ENCODE measurements at places on chromosomes 6 and 20.

DNA sequence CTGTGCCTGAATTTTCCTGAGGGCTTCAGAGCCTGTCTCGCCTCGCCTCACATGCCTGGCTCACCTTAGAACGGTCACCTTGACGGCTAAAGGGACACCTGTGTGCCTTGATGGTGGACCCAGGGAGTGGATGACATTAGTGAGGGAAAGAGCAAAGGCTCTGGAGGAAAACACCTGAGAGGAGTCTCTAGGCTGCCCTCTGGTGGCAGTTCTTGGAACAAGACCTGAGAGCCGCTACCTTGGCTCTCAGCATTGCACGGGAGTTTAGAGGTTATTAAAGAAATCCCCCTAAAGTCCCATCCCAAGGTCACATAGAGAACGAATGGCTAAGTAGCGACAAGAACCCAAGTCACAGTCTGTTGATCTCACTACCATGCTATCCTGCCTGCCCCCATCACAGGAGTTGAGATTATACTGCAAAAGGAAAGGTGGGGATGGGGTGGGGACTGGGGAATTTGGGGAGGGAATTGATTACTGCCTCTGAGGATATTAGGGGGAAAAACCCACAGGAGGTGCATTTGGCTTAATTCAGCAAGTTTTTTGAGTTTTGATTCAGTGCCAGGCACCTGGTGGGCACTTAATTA, 7.9 kb upstream of the CDSN start:
- DNase-seq: peak; percentile 39

GRCh38 chr20:51286758-51287157, 255.8 kb downstream of the NFATC2 start:
- no peak for DNase-seq

DNA sequence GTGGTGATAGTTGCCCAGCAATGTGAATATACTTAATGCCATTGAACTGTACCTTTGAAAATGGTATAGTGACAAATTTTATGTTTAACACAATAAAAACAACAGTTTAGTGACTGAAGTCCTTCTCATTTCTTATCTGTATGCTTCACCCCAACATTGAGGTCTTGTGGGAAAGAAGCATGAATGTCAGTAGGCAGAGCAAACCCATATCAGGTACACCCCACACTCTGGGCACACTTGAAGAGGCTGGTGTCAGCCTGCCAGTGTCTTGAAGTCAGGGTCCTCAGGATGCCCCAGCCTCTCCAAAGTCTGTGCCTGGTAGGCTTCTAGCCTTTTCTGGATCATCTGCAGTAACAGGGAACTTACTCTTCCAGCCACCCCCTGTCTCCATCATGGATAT, 51.2 kb downstream of the CD164 start:
- DNase-seq: no peak

GRCh38 chr20:15799871-15800270, 773.4 kb downstream of the KIF16B start:
- peak; percentile 21 for DNase-seq

DNA sequence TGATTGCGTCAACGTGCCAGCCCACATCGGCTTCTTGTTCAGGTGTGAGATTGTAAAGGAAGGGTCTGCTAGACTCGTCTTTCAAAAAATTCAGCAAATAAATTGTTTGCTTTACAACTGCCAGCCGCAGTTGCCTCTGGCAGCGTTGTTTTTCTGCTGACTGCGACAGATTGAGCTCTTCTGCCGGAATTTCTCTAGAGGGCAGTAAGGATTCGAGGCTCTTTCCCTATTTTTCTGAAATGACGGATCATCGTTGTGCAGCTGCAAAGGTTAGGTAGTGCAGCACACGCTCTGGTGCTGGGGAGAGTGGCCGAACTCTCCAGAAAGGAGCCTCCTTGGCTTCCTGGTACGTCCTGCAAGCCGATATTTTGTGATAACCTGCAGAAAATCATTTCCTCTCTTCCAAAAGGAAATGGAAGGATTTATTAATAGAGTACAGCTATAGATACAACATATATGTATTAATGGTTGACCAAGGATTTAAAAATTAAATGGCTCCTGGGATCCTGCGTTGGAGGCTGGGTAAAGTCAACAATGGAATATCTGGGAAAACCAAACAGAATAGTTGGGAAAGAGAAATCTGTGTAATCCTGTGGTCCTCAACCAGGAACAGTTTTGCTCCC, 121.9 kb upstream of the ZFP64 start:
- peak; percentile 37 for DNase-seq

- peak; percentile 79 for DNase-seq
Observed at GRCh38 chr6:30725713-30726505, 5.8 kb downstream of the TUBB start.

- no peak for DNase-seq
Observed at GRCh38 chr6:128310451-128310850, 209.9 kb downstream of the PTPRK start.

- DNase-seq: peak; percentile 86
Observed at GRCh38 chr6:128723667-128724066, 159.3 kb upstream of the LAMA2 start.

DNA sequence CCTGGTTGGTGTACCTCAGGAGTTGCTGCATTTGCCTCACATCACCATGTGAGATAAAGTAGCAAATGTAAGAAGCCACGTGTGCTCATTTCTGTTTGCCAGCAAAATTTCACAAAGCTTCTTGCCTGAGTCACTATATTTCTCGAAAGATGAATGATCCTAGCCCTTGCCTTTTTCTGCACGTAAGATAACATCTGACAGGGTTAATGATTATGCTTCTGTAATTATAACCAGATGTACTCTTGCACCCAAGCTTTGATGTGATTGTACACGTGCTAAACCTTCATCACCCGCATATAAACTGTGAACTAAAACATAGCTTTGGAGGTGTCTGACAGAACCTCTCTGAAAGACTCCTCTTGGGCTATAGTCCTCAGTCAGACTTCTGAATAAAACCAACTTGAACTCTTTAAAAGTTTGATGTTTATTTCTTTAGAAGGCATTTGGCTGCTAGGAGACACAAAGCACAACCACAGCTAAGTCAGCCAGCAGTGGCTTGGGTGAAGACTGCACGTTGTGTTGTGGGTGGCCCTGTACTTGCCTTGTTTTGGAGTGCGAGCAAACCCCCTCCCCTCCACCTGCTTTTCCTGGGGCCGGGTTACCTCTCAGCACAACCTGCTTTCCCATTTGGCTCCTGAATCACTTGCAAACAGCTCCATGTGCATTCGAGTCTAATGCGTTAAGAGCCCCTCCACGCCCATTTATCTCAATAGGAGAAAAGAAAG, 19.3 kb downstream of the PROKR2 start:
- DNase-seq: no peak

DNA sequence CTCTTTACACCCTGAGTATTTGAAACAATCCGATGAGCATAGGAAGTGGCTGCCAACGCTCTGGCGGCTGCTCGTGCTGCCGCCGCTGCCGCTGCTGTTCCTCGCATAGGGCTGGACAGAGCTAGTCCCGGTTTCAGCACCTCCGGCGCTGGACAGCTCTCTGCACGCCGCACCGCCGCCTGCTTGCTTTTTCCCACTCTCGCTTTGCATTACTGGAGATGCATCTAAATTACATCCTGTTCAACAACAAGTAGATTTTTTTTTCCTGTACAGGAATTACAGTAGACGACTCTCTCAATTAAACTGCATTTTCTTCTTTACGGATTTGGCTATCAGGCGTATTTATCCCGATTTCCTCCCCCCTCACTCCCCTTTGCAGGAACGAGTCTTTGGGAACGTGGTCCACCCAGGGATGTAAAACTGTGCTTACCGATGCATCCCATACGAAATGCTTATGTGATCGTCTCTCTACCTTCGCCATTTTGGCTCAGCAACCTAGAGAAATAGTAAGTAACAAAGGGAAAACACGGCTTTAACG, 563.8 kb downstream of the LMBRD1 start:
- peak; percentile 73 for DNase-seq

DNA sequence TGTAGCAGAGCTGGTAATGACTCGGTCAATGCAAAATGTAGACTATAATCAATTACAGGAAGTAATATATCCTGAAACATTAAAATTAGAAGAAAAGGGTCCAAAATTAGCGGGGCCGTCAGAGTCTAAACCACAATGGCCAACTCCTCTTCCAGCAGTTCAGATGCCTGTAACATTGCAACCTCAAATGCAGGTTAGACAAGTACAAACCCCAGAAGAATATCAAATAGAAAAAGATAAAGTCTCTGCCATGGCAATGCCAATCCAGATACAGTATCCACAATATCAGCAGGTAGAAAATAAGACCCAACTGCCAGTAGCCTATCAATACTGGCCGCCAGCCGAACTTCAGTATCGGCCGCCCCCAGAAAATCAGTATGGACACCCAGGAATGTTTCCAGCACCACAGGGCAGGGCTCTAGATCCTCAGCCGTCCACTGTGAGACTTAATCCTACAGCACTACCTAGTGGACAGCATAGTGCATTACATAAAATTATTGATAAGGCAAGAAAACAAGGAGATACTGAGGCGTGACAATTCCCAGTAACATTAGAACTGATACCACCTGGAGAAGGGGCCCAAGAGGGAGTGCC, 158.4 kb downstream of the GPX5 start:
- DNase-seq: peak; percentile 42

GRCh38 chr6:23293653-23294052, 724.3 kb downstream of the HDGFL1 start:
- no peak for DNase-seq

DNA sequence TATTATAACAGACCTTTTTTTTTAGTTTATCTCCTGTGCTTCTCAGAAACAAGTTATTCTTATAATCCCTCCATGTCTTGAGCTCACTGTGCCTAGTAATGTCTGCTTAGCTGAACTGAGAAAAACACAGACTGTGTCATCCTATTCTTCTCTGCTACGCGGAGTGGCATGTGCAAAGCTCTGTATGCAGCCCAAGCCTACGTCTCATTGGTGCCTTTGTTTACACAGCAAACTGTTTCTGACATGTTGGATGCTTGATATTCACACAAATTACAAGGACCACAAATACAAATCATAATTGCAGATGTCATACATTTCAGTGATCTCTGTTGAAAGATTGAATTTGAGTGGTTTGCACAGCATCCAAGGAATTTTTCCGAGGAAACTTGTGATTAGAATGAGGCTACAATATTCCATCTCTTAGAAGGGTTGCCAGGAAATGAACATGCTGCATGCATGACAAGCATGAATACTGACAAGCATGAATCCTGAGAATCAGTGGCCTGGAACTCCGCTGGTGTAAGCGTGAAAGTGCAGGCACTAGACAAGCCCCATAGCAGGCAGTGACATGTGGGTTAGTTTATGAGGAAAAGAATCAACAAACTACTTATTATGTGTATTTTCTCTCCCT, 128.4 kb upstream of the SGK1 start:
- no peak for DNase-seq

DNA sequence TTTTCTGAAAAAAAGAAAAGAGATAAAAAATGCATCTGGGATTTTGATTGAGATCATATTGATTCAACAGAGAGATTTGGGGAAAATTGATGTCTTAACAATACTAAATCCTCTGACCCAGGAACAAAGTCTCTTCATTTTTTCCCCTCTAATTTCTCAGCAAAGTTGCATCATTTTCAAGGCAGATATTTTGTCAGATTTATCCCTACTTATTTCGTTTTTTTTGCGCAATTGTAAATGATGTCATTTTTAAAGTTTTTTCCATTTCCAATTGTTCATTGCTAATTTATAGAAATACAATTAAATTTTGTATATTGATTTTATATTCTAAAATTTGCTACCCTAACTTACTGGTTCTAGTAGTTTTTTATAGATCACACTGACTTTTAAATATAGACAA, 97.7 kb upstream of the TMEM170B start:
- no peak for DNase-seq

DNA sequence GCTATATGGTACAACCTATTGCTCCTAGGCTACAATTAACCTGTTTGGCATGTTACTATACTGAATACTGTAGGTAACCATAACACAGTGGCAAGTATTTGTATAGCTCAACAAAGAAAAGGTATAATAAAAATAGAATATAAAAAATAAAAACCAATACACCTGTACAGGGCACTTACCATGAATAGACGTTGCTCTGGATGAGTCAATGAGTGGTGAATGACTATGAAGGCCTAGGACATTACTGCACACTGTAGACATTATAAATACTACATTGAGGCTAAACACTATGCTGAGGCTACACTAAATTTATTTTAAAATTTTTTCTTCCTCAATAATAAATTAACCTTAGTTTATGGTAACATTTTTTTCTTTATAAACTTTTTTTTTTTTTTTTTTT, 18.6 kb downstream of the ELOVL5 start:
- DNase-seq: no peak

- no peak for DNase-seq
Observed at GRCh38 chr6:163659803-163660202, 245.3 kb downstream of the QKI start.

DNA sequence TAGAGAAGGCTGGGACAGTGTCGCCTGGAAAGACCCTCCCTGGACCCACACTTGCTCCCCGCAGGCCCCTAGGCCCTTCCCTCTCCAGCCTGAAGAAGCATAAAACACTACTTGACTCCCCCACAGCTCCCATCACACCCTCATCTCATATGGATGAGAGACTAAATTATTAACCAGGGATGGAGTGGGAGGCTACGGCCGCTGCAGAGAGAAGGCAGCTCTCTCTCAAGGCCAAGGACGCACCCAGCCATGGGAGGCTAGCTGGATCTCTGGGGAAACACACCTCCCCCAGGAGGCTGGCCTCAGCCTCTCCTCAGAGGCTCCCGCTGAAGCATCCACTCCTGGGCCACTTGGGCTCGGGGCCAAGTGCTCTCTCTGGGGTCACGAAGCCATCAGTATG, 102.5 kb downstream of the GRM4 start:
- no peak for DNase-seq

GRCh38 chr6:30939473-30939872, 1.3 kb upstream of the MUCL3 start:
- DNase-seq: no peak

DNA sequence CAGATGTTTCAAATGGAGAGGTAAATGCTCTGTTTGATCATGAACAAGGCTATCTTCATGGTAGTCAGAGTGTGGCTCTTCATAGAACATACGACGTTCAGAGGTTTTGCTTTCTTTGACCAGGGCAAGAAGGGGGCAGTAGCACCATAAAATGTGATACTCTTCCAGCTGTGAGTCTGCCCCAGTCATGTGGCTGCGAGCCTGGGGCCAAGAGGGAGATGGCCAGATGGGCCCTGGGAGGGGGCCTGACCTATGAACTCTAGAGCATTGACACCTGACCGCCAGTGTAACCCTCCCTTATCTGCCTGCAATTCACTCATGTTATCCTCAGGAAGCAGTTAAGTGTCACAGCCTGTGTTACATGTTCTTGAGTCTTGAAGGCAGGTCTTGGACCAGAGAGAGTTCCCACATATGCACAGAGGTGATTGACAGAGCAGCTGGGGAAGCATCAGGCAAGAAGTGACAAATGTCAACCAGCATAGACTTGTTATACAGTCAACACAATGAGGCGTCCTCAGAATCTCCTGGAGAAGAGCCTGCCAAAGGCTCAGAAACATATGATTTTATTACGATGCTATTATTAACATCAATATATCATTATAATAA, 55.0 kb downstream of the SCML4 start:
- DNase-seq: no peak

GRCh38 chr6:170260686-170261085, 30.2 kb downstream of the DLL1 start:
- no peak for DNase-seq

- no peak for DNase-seq
Observed at GRCh38 chr6:78693835-78694234, 173.5 kb upstream of the IRAK1BP1 start.
